ENCODE measurements at places on chromosomes 6 and 20.

DNA sequence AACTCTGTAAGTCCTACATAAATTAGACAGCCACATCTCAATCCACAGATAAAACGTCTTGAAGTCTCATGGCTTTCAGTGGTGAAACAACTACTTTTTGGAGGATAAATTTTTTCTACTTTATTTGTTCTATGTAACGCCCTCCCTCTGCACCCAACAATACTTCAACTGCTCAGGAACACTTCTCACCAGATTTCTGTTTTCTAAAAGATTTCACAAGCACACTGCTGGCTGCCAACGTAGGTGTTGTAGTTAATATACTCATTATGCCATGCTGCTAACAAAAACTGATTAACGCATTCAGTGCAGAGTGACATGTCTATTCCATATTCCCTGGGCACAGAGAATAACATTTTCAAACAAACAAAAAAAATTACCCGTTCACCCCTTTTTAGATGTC, 10.2 kb downstream of the USP49 start:
- no peak for DNase-seq

GRCh38 chr6:1613688-1614447, 4.2 kb downstream of the FOXC1 start:
- DNase-seq = no peak

DNA sequence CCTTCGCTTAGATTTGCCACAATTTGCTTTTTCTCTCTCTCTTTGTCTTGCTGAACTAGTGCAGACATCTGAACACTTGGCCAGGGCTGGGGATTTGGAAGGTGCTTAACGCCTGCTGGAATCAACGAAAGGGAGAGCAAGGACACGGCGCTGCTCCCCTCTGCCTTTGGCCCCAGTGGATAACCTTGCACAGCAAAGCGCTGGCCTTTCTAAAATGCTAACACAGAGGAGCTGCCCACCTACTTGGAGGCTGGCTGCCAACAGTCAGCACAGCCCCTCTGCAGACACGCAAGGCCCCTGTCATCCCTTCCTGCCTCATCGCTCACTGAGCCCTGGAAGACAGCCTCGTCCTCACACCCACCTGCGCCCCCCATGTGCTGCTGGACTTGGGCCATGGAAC, 37.5 kb downstream of the C20orf203 start:
- DNase-seq = no peak

- DNase-seq = no peak
These were observed 30.1 kb downstream of the PRPH2 start for GRCh38 chr6:42692137-42692911.

DNA sequence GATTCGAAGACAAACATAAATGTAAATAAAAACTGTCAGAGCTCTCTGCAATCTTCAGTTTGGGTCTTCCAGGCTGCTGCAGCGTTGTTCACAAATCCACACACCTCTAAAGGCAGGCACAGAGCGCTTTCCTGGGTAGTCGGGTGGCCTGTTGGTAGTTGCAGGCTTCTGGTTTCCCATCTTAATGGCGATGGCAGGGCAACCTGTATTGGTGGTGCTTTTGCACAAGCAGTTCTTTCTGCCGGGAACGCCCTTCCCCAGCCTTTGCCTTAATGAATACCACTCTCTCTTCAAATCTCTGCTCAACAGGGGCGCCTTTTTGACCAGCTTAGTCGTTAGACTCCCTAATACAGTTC, 723 bp upstream of the IFT52 start:
- peak; percentile 2 for DNase-seq
